ENCODE measurements at places on chromosomes 1 and 21. TPM values are rescaled to one million over a fixed set of nuclear protein-coding genes. Genes with fewer than 3 reads are reported as not detected.

- DNase-seq = no peak
Observed at GRCh38 chr1:52752484-52752826, 26.2 kb downstream of the ZYG11B start.

GRCh38 chr1:59271561-59272260 is 25.2 kb upstream of the FGGY start:
- no peak for DNase-seq

DNA sequence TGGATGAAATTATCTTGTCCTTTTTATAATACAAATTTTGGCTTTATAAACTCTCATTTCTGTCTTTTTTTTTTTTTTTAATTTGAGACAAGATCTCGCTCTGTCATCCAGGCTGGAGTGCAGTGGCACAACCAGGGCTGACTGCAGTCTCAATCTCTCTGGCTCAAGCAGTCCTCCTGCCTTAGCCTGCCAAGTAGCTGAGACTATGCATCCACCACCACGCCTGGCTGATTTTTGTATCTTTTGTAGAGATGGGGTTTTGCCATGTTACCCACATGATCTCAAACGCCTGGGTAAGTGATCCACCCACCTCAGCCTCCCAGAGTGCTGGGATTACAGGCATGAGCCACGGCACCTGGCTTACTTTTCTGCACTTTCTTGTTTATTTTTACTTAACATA is 7.5 kb downstream of the TOR1AIP1 start:
- DNase-seq = no peak

GRCh38 chr21:42650033-42650370 is 3.4 kb upstream of the PDE9A start:
- no peak for DNase-seq

DNA sequence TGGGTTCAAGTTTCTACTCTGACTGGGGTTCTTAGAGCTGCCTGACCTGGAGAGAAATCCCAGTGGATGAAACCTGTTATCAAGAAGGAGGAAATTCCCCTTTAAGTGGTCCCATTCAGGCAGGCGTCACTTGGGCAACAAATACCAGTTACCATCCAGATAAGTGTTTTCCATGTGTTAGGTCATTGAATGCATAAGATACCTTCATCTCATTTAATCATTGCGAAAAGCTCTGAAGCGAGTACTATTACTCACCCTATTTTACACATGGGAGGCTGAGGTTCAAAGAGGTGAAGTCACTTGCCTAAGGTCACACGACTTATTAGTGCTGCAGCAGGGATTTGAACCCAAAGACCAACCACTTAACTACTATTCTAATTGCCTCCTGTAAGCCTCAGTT is 45.5 kb upstream of the RPL11 start:
- no peak for DNase-seq

DNA sequence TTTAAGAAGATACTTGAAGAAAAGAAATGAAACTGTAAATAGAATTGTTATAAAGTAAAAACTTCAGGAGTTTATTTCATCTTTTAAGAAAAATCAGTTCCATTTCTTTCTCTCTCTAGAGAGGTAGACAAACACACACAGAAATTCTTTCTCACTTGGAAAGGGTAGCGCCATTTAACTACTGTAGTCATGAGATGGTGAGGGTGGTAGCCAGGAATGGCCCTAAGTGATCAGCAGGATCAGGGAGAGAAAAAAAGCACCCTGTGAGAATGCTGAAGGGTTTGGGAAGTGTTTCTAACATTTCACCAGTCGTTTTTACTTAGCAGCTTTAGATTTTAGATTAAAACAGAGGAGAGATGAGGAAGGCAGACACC is 205.7 kb upstream of the RUNX1 start:
- DNase-seq = no peak

GRCh38 chr1:166140251-166140650 is 26.6 kb downstream of the FAM78B start:
- no peak for DNase-seq

RIPPLY3 gene
- 0.18 TPM for total RNA-seq

GPR52 gene
- total RNA-seq = 5.0 TPM

TESK2 gene
- 12.3 TPM for total RNA-seq

CD244 gene
- 0.89 TPM for total RNA-seq

MCOLN3 gene
- 3.2 TPM for total RNA-seq

SPRR2G gene
- total RNA-seq = not detected

OR2T29 gene
- not detected for total RNA-seq
